ENCODE measurements at places on chromosomes 7 and 10.

DNA sequence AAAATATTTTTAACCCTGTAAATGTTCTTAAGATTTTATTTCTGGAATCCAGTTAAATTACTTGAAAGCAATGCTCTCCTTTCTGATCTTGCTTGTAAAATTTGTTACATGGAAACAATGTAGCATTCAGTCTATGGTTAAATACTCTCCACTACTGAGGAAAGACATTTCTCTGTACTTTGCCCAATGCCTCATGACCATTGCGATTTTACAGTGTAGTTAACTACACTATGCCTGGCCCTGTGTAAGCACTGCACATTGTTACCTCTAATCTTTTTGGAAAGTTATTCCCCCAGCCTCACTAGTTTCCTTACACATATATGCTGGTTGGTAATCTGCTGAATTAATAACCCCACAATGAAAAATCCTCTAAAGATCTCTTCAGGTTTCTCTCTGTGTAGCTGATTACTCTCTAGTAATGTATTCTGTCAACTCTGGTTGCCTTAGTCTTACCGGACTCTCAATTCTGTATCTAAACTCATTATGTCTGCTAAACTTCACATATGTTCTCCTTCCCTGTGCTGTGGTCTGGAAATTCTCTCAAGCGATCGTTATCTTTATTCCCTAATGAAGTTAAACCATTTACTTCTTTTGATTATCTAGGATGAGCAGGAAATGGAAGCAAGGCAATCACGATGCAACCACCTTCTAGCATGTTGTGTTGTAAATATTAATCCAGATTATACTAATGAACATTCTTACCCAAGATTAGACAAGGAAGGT is 58.7 kb upstream of the TMEM106B start:
- DNase-seq, result no peak

DNA sequence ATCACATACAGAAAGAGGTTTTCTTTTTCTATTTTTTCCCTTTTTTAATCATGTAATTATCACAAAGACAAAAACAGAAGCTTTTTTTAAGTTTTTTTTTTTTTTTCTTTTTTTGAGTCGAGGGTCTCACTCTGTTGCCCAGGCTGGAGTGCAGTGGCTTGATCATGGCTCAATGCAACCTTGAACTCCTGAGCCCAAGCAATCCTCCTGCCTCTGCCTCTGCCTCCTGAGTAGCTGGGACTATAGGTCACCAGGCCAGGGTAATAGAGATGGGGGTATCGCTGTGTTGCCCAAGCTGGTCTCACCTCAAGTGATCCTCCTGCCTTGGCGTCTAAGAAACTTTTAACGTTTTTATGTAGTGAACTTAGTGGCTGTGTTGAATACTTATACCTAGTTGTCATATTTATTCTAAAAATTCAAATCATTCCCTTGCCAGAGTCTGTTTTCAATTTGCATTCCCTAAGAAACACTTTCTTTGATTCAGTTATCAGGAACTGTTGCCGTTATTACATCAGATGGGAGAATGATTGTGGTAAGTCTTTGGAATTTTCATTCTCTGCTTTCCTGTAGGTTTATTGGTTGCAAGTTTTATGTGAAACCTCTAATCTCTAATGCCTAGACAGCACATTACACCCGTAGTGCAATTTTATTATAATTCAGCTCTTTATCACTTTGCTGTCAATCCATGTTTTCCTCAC is 1.3 kb downstream of the LSM8 start:
- DNase-seq, result no peak

- no peak for DNase-seq
Observed at GRCh38 chr7:73838642-73839041, 3.7 kb downstream of the METTL27 start.

GRCh38 chr7:17681965-17682364 is 258.3 kb downstream of the SNX13 start:
- no peak for DNase-seq

- no peak for DNase-seq
Observed at GRCh38 chr7:106966121-106966520, 78.4 kb upstream of the PRKAR2B start.

- no peak for DNase-seq
Observed at GRCh38 chr7:157910446-157910845, 573.6 kb downstream of the DNAJB6 start.

- no peak for DNase-seq
Observed at GRCh38 chr7:46233585-46234329, 312.7 kb upstream of the IGFBP3 start.

DNA sequence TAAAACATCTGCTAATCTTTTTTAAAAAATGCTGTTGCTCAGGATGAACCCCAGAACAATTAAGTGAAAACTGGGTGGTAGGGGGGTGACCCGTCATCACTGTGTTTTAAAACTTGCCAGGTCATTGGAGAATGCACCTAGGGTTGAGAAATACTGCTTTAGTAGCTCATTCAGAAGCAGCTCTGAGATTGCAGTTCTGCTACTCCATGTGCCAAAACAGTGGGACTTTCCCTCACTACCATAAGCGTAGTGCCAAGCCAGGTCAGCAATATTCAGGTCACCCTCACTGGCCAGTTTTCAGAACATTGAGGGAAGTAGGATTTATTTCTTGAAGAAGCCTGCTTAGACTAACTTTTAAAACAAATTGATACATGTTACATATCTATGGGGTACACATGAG is 5.2 kb downstream of the STEAP2 start:
- no peak for DNase-seq

DNA sequence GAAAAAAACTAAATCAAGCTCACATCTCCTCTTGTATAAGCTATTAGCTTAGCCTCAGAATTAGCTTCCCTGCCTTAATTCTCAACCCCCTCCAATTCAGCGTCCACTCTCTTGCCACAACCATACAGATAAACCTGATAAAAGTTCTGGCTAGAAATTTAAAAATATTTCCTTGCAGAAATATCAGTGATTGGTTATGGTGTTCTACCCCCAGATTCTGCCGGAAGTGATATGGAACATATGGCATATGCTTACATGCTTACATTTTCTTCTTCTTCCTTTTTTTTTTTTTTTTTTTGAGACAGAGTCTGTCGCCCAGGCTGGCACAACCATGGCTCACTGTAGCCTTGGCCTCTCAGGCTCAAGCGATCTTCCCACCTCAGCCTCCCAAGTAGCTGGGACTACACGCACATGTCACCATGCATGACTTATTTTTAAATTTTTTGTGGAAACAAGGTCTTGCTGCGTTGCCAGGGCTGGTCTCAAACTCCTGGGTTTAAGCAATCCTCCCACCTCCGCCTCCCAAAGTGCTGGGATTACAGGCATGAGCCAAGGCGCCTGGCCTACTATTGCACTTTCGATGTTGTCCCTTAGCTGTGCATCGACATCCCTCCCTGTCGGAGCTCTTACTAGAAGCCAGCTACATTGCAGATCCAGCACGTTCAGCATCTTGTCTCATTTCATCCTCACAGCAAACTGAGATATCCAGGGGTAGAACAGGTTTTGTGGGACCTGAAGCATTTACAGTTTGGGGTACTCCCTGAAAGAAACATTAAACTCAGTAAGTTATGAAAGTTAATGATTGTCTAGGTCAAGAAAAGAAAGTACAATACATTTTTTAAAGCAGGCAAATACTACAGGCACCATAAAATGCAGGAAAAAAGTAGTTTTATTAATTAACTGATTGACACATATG is 205.6 kb upstream of the TCF7L2 start:
- no peak for DNase-seq

GRCh38 chr7:80941208-80941758 is 22.4 kb upstream of the SEMA3C start:
- DNase-seq, result no peak

- no peak for DNase-seq
Observed at GRCh38 chr7:20330239-20330927, at the start of gene ITGB8. ITGB8 (plus strand) TSS chr7:20330900; CDS start chr7:20331807, 907 bp downstream.

DNA sequence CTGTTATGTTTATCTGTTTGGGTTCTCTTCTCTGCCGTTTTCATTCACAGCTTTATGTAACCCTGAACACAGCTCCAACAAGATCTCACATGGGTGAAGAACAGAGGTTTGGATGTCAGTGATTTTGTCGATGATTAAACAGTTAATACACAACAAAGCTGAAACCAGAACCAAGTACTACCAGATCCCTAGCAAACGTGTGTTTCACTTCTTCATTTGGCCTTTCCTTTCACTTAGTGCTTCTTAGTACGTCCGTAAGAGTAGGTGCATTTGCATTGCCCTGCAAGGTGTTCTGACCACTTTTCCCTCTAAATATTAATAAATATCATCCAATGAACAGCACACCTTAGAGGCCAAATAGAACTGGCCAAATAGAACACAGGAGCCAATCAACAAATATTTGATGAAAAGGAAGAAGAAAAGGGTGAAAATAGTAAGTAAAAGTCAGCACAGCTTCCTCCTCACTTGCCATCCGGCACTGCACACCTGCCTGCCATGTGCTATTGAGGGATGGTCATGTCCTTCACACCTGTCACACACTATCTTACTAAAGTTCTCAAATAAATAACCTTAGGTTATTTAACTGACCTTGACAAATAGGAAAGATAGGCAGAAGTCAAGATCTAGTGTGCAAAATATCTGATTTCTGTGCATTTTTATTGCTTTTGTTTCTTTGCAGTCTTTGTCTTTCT is 252.6 kb upstream of the ANKRD30A start:
- no peak for DNase-seq

GRCh38 chr10:123604506-123604905 is 61.6 kb upstream of the GPR26 start:
- DNase-seq, result no peak

GRCh38 chr7:133649593-133649992 is 396.7 kb downstream of the EXOC4 start:
- DNase-seq, result no peak

DNA sequence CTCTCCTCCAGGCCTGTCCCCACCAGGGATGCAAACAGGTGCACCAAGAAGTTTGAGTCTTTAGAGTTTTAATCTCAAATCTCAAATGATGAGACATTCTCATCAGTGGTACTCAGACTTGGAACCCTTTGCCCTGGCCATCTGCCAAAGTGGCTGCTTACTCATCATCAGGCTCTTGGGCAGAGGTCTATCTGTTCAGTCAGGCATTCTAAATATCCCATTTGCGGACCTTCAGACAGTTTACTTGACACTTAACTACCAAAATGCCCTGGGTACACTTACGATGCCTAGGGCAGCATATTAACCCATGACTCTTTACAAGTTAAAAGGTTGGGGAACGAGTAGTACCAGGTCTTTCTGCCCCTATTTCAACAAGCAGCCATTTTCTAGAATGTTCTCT is 61.2 kb upstream of the YAE1 start:
- DNase-seq, result no peak

GRCh38 chr10:79275431-79275851 is 71.8 kb upstream of the PPIF start:
- DNase-seq, result no peak

DNA sequence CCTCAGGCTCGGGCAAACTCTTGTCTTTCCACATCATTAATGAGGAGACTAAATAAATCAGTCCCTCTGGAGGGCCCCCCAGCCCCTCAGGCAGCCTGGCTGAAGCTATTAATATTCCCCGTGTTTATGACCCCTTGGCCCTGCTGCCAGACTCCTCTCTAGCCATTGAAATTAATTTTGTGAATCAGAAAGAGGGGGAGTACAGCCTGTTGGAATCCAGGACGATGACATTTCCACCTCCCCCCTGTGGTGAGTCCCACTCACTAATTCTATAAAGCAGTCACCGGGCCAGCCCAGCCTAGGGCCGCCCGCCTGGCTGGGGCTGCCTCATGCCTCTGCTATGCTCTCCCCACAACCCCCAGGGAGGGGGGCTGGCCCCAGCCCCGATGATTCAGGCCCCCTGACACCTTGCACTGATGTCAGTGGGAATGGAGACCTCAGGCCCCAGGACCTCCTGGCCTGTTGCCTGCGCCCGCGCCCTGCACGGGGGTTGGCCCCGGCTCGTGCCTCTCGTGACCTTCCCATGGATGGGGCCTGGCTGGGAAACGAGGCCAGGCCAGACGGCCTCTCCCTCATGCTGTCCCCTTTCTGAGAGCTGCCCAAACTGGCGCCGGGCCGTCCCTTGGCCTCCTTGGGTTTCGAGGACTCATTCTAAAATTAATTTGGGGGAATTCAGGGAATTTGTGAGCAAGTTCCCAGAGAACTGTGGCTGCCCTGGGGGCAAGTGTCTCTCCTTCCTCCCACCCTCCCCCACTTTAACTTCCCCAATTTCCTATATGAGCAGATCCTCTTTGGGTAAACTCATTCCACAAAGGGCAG is 34.0 kb downstream of the TMEM270 start:
- DNase-seq, result no peak

- DNase-seq, result no peak
Observed at GRCh38 chr7:101373812-101374614, 11.3 kb downstream of the COL26A1 start.

GRCh38 chr10:73126343-73126742 is 16.1 kb downstream of the NUDT13 start:
- DNase-seq, result no peak

GRCh38 chr7:69843653-69844052 is 245.4 kb downstream of the AUTS2 start:
- DNase-seq, result no peak

DNA sequence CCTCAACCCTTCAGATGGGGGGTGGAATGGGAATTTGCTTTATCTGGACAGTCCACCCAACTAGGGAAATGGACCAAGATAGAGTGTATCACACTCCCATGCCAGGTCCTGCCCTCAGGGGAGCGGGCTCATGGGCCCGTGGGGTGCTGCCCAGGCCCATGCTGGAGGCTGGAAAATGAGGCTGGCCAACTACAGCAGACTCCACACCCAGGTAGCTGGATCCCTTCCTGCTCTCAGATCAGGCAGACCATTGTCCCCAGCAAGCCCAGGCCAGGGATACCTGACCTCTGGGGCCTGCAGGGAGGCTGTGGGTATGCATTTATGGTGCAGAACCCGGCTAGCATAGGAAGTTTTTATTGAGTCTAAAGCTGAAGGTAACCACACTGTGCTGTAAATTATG is 162.4 kb downstream of the TCERG1L start:
- no peak for DNase-seq

GRCh38 chr7:15424468-15424867 is 137.3 kb downstream of the AGMO start:
- no peak for DNase-seq

DNA sequence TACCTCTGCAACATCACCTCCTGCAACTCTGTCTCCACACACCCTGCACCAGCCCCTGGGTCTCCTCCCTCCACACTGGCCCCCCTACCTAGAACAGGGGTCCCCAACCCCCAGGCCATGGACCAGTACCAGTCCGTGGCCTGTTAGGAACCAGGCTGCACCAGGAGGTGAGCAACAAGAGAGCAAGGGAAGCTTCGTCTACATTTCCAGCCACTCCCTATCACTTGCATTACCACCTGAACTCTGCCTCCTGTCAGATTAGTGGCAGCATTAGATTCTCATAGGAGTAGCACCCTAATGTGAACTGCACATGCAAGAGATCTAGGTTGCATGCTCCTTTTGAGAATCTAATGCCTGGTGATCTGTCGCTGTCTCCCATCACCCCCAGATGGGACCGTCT is 108.8 kb upstream of the WDR11 start:
- no peak for DNase-seq

GRCh38 chr10:60289800-60290199 is 99.9 kb downstream of the ANK3 start:
- no peak for DNase-seq
